ENCODE measurements at places on chromosomes 6 and 20. TPM values are rescaled to one million over a fixed set of nuclear protein-coding genes. Genes with fewer than 3 reads are reported as not detected.
A peak's percentile ranks its signal among the peaks of the same experiment; 100 is the strongest.

The RAMACL gene
- total RNA-seq = 0.27 TPM

The MUC21 gene
- total RNA-seq = not detected

DNA sequence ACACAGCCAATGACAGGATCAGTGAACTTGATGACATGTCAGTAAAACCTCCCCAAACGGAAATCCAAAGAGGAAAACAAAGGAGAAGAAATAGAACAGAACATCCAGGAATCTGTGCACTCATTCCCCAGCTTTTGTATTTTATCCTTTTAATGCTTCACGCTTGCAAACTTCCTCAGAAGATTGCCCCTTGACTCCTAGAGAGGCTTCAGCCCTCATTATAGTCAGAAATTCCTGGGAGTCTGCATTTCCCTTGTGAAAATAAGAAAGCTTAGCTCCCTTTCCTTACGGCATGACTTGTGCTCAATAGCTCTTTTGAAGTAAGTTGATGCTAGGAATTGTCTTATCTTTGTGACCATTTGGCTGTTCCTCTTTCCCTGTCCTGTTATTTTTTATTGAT lies 313.6 kb upstream of the OPRM1 start:
- no peak for DNase-seq

DNA sequence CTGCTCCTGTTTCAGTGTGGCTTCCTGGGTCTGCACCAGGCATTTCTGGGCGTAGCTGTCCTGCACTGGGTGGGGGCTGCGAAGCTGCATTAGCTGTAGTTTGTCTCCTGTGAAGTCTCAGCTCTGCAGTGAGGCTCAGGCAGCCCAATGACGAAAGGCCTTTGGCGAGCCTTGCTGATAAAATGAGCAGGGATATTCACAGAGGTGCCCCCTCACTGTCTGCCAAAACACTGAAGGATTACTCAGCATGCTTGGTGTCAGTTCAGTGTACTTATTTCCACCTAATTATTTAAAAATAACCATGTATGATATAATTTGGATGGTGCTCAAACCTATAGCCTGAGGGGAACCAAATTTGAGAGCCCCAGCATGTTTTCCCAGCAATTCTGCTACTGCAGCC lies 73.5 kb downstream of the ECT2L start:
- no peak for DNase-seq

The C2 gene
- total RNA-seq = 2.9 TPM

The CDH22 gene
- not detected for total RNA-seq

GRCh38 chr6:38057994-38058393 lies 238.5 kb downstream of the ZFAND3 start:
- DNase-seq = peak; percentile 78

GRCh38 chr20:46985250-46985649 lies 90.6 kb downstream of the EYA2 start:
- DNase-seq = no peak

The IGF2R gene
- 67.8 TPM for total RNA-seq

- peak; percentile 100 for DNase-seq
Measured at GRCh38 chr6:11609324-11610071, 71.9 kb downstream of the TMEM170B start.

DNA sequence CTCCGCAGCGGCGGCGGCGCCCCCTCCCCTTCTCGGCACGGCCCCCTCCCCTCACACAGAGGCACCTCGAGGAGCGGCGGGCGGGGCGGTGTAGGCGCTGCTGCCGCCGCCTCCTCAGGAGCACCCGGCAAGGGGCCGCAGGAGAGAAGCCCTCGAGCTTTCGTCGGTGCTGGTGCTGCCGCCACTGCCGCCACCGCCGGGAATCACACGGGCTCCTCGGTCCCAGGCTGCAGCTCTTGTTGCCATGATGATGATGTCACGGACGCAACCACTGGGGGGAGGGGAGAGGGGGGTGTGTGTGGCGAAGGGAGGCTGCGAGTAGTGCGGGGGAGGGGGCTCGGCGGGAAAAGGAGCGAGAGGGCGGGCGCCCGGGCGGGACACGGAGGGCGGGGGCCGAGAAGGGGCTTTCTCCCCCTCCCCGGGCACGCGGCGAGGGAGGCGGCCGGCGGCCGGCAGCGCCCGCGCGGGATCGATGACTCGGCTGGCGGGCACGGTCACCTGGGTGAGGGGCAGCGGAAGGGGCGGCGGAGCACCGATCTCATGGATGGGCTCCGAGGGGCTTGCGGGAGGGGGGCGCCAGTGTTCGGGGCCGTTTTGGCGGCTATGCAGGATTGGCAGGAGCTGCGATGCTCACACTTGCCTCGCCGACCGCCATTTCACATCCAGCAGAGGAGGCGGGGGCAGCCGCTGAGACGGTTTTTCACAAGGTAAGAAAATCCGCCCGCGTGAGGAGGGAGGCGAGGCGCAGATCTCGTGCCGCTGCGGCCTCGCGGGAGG lies at the start of gene REV3L:
REV3L (minus strand) TSS at position 260 of the 777 bp plus-strand sequence. CDS start 330 bp downstream, outside the sequence.
- peak; percentile 94 for DNase-seq

The PRPH2 gene
- total RNA-seq = not detected

DNA sequence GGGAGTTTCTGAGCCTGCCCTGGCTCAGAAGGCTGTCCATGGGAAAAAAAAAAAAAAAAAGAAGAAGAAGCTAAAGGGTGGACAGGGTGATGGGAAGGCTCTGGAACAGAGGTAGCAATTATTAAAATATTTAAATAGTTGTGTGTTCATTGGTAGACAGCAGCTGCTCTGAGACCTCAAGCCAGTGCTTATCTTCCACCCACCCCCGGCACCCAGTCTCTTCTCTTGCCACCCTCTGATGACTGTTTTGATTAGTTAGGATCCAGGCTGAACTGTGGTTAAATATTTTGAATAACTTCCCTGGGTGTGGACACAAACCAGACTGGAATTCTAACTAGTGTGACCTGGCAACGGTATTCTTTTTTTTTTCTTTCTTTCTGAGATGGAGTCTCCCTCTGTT lies 16.9 kb upstream of the SRSF3 start:
- peak; percentile 97 for DNase-seq

DNA sequence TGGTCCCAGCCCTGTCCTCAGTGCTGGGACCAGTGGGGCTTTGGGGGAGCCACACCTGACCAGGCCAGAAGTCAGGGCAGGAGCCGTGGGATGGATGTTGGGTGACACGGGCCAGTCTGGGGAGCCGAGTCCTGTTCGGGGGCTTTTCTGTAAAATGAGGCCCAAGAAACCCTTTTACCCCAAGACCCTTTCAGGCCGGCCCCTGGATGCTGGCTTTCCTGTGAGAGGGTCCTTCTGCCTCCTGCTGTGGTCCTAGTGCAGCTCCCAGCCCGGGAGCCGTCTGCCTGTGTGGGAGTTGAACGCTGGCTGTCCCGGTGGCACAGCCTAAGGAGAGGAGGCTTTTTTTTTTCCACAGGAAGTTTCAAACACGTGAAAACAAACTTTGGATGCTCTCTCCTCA lies 123.2 kb downstream of the TMEM242 start:
- no peak for DNase-seq

DNA sequence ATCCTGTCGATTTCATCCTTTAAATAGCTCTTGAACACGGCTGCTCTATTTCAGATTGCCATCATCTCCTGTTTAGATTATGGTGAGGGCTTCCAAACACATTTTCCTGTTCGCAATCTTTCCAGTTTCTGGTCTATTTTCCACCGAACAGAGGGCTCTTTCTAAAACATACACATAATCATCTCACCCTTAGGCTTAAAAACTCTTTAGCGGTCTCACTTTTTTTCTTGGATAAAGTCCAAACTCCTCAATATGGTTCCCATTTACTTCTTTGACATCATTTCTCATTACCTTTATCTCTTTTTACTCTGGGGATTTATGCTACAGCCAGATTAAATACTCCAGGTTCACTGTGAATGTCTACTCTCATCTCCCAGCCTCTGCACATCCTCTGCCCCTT lies 103.4 kb upstream of the STMND1 start:
- no peak for DNase-seq

GRCh38 chr20:51860111-51860882 lies 58.0 kb upstream of the SALL4 start:
- peak; percentile 96 for DNase-seq

Data from M059J (cell line).